ENCODE measurements at places on chromosomes 6 and 20. TPM values are rescaled to one million over a fixed set of nuclear protein-coding genes. Genes with fewer than 3 reads are reported as not detected.

SYNE1 gene
- total RNA-seq = 0.85 TPM

RAMACL gene
- total RNA-seq = 8.0 TPM

DNA sequence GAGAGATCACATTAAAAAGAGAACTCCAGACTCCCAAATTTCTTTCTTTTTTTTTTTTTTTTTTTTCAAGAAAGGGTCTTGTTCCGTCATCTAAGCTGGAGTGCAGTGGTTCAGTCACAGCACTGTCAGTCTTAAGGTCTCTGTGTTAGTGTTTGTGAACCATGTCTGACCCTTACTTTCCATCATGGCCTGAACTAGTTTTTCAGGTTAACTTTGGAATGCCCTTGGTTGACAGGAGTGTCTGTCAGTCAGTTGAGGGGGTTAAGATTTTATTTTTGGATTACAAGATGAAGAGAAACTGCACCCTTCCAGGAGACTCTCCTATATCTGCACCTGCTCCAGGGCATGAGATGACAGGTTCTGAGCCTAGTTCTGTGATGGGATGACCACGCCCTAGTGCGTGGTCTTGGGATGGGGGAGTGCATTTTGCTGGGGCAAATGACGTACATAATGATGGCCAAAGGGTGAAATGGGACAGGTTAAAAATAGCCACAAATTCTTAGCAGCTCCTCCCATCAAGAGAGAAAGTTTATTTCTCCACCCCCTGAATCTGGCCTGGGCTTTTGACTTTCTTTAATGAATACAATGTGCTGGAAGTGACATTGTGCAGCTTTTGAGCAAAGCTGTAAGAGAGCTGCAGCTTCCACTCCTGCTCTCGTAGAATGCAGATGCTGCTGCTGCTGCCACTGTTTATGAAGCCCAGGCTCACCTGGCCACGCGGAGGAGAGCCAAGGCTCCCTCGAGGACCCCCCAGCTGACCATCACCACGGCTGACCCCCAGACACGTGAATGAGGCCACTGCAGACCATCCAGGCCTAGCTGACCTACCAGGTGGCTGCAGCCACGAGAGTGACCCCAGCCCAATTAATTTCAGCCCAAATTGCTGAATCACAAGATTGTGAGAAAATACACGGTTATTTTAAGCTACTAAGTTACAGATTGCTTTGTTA is 29.7 kb upstream of the FAM50B start:
- no peak for DNase-seq

DNA sequence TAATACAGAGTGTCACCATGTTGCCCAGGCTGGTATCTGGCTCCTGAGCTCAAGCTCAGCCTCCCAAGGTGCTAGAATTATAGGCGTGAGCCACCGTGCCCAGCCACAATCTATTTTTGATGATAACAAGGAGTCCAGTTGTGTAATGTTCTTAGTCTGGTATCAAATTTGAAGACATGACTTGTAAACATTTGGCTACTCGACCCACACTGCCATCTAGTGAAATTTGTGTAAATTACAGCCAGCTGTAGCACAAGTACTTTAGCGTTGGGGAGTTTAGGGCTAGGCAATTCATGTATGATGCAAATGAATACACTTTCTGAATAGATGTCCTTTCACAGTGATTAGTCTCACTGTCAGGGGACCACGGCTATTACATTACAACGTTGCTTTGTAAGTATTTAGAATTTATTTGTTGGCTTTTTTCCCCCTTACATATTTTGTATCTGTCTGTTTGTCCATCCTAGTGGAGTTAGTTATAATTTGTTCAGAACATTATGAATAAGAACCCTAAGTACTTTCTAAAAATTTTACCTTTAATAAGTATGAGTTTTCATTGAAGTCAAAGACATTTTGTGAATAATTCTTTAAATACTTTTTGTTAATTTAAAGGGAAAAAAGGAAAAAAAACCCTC is 139.7 kb downstream of the PRDM13 start:
- peak; percentile 92 for DNase-seq

DNA sequence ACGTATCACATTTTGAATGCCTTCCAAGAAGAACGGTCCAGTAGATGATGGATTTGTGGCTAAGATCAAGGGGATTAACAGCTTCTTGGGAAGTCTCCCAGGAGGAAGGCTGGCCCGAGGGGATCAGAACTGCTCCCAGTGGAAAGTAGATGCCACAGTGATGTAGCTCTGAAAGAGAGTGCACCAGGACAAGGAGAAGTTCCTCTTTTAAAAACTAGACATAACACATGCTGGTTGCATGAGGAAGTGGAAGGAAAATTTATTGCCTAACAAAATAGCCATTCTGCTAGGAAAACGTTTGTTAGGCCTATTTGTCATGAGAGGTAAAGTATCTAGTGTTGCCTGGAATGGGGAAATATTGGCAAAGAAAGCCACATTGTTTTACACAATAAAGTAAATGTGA is 87.8 kb downstream of the CDH26 start:
- no peak for DNase-seq

GRCh38 chr20:653110-653589 is at the start of gene SRXN1:
TSS of gene SRXN1 (minus strand) at chr20:653200. CDS start at chr20:653185, 15 bp downstream.
- DNase-seq = peak; percentile 81

- DNase-seq = no peak
Measured at GRCh38 chr6:18053555-18054445, 66.4 kb upstream of the KIF13A start.

PRPH2 gene
- total RNA-seq = not detected

AKAP12 gene
- 13.0 TPM for total RNA-seq

GPR31 gene
- total RNA-seq = not detected

CEP85L gene
- 0.92 TPM for total RNA-seq

CDSN gene
- not detected for total RNA-seq

PARD6B gene
- total RNA-seq = 43.3 TPM

DNA sequence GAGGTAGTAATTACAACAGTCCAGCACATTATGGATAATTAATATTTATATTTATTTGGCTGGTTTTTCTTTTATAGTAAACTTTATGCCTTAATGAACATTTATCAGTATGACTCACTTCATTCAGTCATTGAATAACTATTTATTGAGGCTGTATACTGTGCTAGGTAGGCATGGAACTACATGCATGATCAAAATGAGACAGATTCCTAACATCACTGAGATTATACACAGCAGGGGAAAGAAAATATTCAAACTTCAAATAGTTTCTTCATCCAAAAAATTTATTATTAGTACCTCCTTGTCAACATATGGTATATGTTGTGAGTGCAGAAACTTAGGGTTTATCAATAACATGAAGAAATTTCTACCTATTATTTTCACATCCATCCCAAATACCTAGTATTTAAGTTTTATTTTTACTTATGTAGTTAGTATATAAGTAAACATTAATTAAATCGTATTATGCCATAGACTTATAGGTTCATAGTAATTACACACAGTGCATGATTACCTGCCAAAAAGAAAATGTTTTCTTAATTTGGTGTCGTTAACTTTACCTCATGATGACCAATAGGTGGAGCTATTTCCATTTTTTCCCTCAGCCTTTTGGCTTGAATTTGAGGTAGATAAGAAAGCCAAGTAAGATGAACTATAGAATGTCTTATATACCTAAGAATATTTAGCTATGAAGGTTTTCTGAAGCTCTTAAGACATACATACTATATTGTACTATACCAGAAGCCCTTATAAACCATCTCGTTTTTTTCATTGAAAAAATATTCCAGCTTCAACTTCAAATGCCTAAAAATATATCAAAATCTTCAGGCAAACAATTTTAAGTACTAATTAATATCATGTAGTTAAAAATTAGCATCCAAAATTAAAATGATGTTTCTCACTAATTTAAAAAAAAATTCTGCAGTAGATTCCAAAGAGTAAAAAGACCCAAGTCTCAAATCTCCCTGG is 12.5 kb upstream of the TMEM30A start:
- DNase-seq = peak; percentile 74

- no peak for DNase-seq
Measured at GRCh38 chr6:107056796-107057195, 28.8 kb downstream of the MTRES1 start.

- DNase-seq = no peak
Measured at GRCh38 chr20:48739395-48740291, 88.2 kb downstream of the PREX1 start.

DNA sequence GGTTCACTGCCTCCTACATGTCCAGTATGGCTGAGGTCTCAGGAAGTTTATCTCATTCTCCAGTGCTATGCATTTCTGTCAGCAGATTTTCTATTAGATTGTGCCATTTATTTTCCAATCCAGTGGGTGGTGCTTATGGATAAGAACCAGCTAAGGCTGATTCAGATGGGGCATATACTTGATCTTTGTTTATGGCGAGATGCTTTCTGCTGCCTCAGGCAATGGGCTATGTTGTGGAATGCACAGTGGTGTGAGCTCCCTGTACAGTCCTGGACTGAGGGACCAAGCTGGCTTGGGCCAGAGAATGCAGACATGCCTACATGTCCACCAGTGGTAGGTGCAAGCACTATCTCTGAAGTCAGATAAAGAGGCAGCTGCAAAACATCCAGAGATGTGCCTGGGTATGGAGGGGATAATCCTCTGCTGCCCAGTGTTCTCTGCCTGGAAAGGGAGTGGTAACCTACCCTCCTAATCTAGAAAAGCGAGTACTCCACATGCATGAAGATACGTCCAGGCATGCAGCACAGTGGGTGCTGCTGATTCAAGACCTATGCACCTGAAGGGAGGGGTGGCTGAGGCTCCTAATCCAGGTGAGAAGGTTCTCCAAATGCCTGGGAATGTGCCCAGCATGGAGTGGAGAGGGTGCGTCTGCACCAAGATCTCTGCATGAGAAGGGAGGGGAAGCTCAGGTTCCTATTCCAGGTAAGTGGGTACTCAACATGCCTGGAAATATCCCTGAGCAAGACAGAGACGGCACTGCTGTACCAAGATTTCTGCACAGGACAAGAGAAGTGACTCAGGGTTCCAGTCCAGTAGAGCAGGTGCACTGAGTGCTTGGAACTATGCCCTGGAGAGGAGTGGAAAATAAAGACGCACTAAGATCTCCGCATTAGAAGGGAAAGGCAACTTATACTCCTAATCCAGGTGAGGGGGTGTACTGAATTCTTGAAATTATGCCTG is 9.4 kb downstream of the CST4 start:
- DNase-seq = no peak

SPATA25 gene
- 1.0 TPM for total RNA-seq

- DNase-seq = no peak
Measured at GRCh38 chr6:104595311-104595820, 264.4 kb downstream of the HACE1 start.

GRCh38 chr6:139919107-139920026 is 544.9 kb upstream of the CITED2 start:
- peak; percentile 55 for DNase-seq

SOX18 gene
- 1.2 TPM for total RNA-seq

GRCh38 chr6:32589596-32590449 is at the start of gene HLA-DRB1:
TSS of gene HLA-DRB1 (minus strand) at chr6:32589848. CDS start at chr6:32589742, 106 bp downstream.
- peak; percentile 9 for DNase-seq

GRCh38 chr6:32149932-32150870 is 1.5 kb downstream of the PRRT1 start:
- DNase-seq = peak; percentile 20
